Stimulated activated memory B cell treated with anti-CD40 and anti-IgM and Interleukin-4, amounts not matched to agents 10 μg/mL and 1 μg/mL and 100 μg/mL, for 72 hours (primary cell): ENCODE measurements at places on chromosomes 7 and 10.

GRCh38 chr7:16739863-16740622 is 13.5 kb upstream of the TSPAN13 start:
- no peak for ATAC-seq

- no peak for ATAC-seq
Measured at GRCh38 chr7:7449055-7449454, 86.6 kb downstream of the COL28A1 start.

- no peak for ATAC-seq
Measured at GRCh38 chr7:102874166-102874829, 38.5 kb upstream of the LRRC17 start.

DNA sequence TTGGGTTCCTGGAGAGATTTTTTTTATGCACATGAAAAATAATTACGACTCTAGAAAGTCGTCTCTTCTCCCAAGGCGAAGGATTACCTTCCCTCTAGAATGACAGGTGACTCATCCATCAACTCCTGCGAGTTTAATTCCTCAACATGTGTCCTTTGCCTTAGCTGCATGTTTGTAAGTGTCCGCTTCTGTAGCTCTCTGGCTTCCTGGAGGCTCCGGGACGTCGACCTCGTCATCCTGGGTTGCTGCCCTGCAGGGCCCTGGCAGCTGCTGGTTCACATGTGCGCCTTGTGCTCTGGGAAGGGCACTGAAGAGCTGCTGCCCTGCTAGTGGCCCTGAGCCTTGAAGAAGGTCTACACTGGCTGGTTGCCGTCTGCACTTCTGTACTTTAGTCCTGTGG is 210.2 kb downstream of the MLLT10 start:
- ATAC-seq = no peak

DNA sequence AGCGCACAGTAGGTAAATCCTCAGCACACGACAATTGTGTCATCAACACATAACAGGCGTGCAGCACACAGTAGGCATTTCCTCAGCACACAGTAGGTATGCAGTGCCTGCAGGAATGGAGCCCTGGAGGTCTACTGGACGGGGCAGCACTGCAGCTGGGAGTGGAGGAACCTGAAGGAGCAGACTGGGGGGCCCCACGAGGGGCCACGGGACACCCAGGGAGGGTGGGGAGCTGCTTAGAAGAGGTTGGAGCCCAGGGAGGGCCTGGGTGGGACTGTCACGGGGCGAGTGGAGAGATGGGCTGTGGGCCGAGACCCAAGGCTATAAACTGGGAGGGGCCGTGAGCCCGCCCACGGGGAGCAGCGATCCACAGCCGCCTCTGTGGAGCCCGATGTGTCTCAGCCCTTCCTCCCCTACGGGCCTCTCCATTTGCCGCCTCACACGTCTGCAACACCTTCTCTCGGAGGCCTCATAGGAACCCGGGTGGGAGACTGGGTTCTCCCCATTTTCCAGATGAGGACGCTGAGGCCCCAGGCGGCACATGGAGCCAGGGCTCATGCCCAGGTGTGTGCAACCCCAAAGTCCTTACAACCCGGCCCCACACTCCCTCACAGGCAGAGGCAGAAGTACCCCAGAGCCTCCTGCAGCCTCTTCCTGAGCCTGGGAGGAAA is 101.5 kb downstream of the MICALL2 start:
- no peak for ATAC-seq

DNA sequence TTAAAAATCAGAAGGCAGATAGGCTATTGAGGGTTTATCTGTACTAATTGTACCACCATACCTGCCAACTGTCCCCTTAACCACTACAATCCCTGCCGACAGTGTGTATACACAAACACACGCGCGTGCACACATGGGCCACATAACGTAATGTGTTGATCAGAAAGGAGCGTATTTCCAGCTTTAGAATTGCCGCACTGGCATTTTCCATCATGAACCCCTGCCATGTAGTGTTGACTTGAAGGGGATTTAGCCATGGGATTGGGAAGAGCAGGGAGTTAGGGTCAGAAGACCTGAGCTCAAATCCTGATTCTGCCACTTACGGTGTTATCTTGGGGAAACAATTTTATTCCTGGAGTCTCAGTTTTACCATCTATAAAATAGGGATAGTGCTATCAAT is 158.9 kb downstream of the TCF7L2 start:
- ATAC-seq = no peak

GRCh38 chr7:121561717-121562116 is 165.6 kb upstream of the FAM3C start:
- ATAC-seq = no peak

DNA sequence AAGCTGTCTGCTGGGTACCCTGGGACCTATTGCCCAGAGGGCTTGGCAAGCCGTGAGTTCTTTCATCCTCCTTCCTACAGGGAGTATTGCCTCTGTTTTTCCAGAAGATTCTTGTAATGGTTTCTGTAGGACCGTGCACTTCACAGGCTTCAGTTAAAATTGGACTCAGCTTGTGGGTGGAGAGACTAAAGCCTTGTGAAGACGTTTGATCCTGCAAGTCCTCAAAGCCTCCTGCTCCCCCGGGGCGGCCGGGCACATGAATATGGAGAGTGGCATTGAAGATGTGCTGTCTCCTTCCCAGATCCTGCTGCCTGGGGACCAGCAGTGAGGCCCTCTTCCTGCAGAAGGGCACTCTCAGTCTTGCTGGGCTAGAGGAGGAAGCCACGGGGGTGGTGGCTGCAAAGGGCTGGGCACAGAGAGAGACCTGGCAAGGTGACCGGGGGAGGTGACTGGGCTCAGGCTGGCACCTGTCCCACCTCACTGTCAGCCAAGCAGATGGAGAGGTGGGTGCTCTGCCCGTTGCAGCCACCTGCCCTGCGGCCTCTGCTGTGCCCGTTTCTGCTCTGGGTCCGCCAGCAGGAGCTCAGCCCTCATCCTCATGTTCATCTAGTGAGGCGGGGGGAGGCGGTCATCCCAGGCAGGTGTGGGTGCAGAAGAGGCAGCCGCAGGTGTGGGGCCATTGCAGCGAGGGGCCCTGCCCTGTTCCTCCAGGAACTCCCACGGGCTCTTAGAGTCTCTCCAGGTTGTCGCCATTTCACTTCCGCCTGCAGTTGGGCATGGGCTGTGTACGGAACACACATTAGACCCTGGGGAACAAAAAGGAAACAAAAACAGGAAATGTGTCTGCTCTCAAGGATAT is 55.7 kb downstream of the TMEM209 start:
- peak; percentile 78 for ATAC-seq

DNA sequence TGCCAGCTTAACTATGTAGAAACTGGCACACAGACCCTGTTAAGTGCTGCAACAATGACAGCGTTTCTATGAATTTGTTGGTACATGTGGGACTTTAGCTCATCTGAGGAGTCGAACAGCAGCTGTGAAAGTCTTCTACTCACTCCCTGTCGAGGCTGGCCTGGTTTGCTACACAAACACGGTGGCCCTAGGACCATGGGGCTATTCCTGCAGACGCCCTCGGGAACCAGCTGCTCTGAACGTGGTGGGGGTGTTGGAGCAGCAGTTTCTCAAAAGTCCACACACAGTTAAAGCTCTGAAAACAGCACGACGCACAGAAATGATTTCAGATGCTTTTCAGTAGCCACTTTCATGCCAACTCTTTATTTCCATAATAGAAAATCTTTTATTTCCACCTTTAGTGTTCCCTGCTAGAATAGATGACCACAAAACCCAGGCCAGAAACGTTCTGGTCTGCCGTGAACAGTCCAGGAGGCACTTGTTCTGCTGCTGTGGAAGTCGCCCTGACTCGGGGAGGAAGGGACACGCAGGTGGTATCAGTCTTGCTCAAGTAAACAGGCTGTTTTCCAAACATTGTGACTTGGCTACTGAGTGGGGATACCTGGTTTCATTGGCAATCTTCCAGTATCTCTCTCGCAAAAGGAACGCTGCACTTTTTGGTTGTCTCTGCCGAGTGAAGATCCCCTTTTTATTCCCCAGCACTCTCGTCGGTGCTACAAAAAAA is 21.5 kb downstream of the GUSB start:
- no peak for ATAC-seq

- no peak for ATAC-seq
Measured at GRCh38 chr7:2517678-2518507, 1.7 kb upstream of the LFNG start.

- ATAC-seq = no peak
Measured at GRCh38 chr7:124462249-124462648, 303.3 kb downstream of the GPR37 start.

- ATAC-seq = peak; percentile 45
Measured at GRCh38 chr10:75137533-75138438, 26.3 kb downstream of the SAMD8 start.

GRCh38 chr10:65348637-65349036 is 1577.2 kb upstream of the LRRTM3 start:
- no peak for ATAC-seq

- no peak for ATAC-seq
Measured at GRCh38 chr7:150947761-150948651, 30.1 kb downstream of the KCNH2 start.

DNA sequence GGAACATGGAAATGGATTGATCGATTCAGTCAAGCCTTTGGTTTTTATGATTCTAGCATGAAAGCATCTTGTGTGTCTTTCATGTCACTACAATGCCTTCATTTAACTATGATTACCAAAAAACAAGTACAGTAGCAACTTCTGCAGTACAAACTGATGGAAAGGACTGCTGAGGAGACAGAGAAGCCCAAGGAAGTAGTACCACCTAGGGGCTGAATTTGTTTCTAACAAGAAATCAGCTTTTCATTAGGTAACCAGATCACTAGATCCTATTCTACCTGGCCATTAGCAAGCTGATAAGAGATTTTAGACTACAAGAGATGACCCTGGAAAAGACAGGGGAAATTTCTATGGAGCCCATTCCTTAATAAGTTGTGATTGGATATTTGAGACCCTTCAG is 3.2 kb upstream of the IFIT1 start:
- no peak for ATAC-seq

- ATAC-seq = no peak
Measured at GRCh38 chr10:98313598-98313997, 45.6 kb upstream of the LOXL4 start.

DNA sequence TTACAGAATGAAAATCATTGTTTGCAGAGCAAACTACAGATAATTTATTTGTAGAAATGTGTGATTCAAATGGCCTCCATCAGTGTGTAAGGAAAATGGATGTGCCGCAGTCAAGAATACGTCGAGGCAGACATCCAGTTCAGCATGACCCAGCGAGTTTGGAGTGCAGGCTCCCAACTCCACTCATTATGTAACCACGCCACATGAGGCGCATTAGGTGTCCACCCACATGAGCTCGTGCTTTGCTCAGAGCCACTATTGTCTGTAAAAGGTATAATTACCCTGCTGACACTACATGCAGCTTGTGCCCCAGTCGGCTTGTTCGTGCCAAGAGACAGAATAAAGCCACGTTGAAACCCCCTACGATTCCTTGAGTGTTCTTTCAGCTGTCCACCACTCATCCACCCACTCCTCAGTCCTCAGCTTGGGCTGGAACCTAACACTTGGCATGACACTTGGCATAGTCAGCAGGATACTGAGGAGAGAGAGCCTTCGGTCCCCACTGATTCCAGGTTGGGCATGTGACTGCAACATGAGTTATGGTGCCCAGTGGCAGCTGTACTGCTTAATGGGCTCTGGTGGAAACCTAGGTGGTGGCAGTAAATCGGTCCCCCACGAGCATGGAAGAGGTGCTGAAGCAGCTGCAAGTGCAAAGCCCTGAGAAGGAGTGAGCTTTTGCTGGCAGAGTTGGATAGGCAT is 102.7 kb downstream of the BICC1 start:
- ATAC-seq = no peak

DNA sequence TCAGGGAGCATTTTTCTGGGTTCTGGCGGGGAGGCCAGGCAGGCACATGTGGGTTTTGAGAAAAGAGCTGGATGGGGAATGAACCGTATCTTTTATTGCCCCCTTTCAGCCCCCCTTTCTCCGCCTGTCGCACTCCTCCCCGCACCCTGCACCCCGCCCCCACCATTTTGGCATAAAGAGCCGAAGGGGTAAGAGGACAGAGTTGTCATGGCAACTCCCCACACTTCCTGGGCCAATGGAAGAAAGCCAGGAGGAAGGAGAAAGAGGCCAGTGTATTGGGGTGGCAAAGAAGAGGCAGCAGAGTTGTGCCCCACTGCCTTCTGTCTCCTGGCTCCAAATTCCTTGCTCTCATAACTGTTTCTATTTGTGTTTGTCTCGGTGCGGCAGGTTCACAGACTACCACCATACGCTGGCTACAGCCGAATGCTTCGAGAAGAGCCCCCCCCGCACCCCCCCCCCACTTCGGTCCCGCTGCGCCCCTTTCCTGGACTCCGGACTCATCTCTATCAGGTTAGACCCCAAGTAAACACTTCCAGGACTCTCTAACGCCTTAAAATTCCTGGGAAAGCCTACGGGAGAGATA is 3.4 kb downstream of the KCNIP2 start:
- ATAC-seq = no peak

GRCh38 chr7:111030336-111030735 is 60.6 kb upstream of the LRRN3 start:
- no peak for ATAC-seq

DNA sequence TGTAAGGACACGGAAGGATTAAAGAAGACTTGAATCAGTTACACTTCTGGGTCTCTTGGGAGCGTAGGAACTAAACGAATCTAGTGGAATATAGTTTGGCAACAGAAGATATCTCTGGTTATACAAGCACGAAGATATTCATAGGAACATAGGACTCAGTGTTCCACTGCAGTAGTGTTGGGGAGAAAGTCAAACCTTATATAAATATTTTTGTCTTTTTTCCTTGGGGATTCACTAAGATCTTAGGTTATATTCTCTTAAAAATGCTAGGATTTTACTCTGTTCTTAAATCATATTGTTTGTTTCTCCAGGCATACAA is 21.4 kb downstream of the PRKAR2B start:
- no peak for ATAC-seq

DNA sequence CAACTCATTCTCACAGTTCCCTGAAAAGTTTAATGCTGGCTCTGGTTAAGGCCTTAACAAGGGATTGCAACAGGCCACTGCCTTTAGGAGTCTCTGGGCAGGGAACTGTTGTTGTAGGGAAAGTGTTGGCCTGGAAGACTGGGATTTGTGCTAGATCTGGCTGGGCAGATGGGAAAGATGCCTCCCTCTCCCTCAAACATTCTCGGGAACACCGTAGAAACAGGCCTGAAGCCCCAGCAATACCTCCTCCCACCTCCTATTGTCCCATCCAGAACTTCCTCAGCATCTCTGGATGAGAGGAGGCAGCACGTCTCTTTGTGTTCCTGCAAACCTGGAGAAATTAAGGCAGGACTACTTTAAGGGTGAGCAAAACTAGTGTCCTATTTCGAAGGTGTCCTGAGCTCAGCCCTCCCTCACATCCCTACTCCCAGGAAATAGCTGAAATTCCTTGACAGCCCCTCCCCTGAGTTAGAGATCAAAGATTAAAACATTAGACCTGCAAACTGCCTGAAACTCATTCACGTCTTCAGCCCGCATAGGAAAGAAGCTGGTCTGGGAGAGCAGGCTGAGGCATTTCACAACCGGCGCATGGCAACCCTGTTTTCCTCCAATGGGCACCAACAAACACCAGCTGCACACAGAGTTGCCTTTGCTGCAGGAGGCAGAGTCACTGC is 10.9 kb upstream of the MAP3K8 start:
- peak; percentile 40 for ATAC-seq

GRCh38 chr7:115754226-115754625 is 276.3 kb downstream of the TFEC start:
- no peak for ATAC-seq
